ENCODE measurements at places on chromosomes 16 and 17. TPM values are rescaled to one million over a fixed set of nuclear protein-coding genes. Genes with fewer than 3 reads are reported as not detected.
A peak's percentile ranks its signal among the peaks of the same experiment; 100 is the strongest.

TAC4 gene
- total RNA-seq, result not detected

SLC35G6 gene
- not detected for total RNA-seq

SLC38A8 gene
- not detected for total RNA-seq

PIGW gene
- 9.3 TPM for total RNA-seq

FOXC2 gene
- 10.4 TPM for total RNA-seq

GRCh38 chr16:3971261-3971660, 90.7 kb upstream of the CREBBP start:
- no peaks in the 10 kb centered on the region for H3K27me3 ChIP-seq
- no peak overlapping the region for H3K4me3 ChIP-seq
- peaks cover 8% of the 10 kb centered on the region for H3K36me3 ChIP-seq

- H3K36me3 ChIP-seq, result no peaks in the 10 kb centered on the region
- no peak for DNase-seq
- H3K27me3 ChIP-seq, result no peaks in the 10 kb centered on the region
- H3K4me1 ChIP-seq, result peaks cover 14% of the 10 kb centered on the region
- no peak overlapping the region for H3K27ac ChIP-seq
Measured at GRCh38 chr16:17416461-17417311, 54.1 kb downstream of the XYLT1 start.

DNA sequence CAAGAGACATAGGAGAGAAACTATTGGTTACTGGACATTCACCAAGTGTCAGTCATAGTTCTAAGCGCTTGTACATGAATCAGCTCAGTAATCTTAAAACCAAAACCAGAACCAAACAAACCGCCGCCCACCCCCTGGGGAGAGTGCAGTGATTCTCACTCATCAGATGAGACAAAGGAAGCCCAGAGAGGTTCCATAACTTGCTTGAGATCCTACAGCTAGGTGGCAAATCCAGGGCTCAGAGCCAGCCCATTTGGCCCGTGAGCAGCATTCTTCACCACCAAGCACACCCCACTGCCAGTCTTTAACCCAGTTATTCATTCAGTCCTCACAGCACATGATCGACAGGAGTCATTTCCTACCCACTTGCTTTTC, 37.2 kb upstream of the RGS9 start:
- H3K4me3 ChIP-seq, result peak overlapping the region; percentile 58
- no peak for DNase-seq
- H3K36me3 ChIP-seq, result no peaks in the 10 kb centered on the region
- no peak overlapping the region for H3K27ac ChIP-seq

GRCh38 chr16:65843941-65844340, 522.5 kb upstream of the CDH5 start:
- no peak overlapping the region for H3K4me3 ChIP-seq
- no peaks in the 10 kb centered on the region for H3K36me3 ChIP-seq
- H3K4me1 ChIP-seq, result peaks cover 2% of the 10 kb centered on the region
- DNase-seq, result no peak
- peaks cover 3% of the 10 kb centered on the region for H3K27me3 ChIP-seq
- H3K27ac ChIP-seq, result no peak overlapping the region

- peaks cover 47% of the 10 kb centered on the region for H3K36me3 ChIP-seq
- DNase-seq, result no peak
- H3K4me3 ChIP-seq, result no peak overlapping the region
- no peaks in the 10 kb centered on the region for H3K4me1 ChIP-seq
- H3K27ac ChIP-seq, result no peak overlapping the region
Measured at GRCh38 chr17:42202696-42203095, 8.4 kb upstream of the GHDC start.

DNA sequence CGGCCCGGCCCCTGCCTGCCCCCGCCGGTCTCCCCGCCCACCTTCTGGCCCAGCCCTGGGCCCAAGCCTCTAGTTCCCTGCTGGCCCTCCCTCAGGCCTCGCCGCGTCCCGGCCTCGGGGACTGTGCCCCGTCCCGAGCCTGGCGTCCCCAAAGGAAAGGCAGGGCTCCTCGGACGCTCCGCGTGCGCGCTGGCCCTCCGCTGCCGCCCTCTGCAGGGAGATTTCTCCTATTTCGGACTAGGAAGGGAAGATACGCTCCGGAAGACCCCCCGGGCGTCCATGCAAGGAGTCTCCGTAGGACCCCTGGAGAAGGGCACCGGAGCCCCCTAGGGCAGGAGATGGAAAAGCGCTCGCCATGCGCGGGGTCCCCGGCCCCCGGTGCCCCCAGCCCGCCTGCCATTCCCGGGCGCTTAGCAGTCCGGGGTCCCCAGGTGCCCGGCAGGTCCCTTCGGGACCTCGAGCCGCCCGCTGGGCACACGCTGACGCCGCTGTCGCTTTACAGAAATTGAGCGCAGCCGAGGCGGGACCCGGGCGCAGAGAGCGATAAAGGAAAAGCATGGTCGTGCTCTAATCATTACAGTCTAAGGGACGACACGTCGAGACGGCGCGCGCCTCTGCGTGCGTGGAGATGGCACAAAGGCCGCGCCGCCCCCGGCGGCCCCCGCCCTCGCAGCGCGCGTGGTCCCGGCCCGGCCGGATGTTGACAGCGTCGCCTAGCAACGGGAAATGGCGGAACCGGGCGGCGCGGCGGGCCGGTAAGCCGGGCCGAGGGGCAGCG, at the start of gene CCDC40:
Gene CCDC40, plus strand, starts transcription at position 706 of the 778 bp plus-strand sequence. Its CDS starts 21 bp downstream, at position 727.
- peaks cover 23% of the 10 kb centered on the region for H3K4me1 ChIP-seq
- peaks cover 9% of the 10 kb centered on the region for H3K36me3 ChIP-seq
- H3K4me3 ChIP-seq, result peak within 1 kb of the TSS; percentile 95
- peak within 1 kb of the TSS; percentile 97 for H3K27ac ChIP-seq
- DNase-seq, result peak; percentile 79

DNA sequence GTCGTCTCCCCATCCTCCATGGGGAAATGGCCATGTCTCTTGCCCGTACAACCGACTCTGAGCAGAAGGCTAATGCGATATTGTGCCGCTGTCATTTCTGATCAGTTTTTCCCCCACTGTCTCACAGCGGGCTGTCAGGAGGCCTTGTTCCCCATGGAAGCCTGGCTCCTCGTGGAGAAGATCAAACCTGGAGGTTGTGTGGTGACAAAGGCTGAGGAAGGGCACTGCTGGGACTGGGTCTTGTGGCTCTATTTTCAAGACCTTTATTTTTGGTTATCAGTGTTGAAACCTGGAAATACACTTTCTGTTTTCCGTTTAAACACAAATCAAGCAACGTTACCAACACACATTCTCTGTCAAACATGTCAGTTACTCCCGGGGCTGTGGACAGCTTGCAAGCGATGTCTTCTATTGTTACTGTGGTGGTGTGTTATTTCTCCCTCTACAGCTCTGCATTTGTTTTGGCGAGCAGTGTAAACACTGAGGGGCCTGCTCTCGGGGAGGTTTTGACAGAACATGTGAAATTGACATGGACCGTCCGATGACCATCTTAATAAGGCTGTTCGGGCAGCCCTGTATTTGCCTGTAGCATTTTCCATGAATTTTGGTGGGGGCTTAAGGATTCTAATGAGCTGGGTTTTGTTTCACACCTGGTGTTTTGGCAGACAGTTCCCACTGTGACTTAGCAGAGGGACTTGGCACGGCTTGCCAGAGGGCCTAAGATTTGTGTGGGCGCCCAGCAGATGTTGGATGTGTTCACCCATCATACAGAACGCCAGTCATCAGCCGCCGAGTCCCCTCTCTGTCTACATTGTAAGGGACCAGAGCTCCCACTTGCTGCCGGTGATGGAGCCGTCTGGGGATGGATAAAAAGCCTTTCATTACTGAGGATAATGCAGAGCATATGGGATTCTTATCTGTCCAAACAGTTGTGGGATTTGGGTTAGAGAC, 12.5 kb downstream of the RBFOX1 start:
- DNase-seq, result no peak
- H3K27me3 ChIP-seq, result no peaks in the 10 kb centered on the region
- no peaks in the 10 kb centered on the region for H3K36me3 ChIP-seq
- H3K4me1 ChIP-seq, result no peaks in the 10 kb centered on the region
- H3K27ac ChIP-seq, result no peak overlapping the region

DNA sequence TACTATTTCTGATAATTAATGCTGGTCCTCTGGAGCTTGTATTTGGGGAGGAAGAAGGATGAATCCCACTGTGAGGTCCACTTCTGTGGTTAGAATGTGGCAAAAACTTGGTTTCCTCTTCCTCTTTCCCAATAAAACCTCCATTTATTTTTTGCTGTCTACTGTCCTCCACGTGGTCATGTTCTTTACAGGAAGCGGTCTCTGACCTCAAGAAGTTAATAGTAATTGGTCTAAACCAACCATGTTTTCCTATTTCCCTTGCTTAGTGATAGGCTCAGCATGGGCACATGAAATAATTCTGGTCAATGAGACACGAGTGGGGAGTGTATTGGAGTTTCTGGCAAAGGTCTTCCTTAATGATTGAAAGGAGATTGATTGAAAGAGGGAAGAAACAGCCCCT, 33.9 kb downstream of the CHP2 start:
- H3K27ac ChIP-seq, result no peak overlapping the region
- H3K4me3 ChIP-seq, result no peak overlapping the region
- peaks cover 63% of the 10 kb centered on the region for H3K27me3 ChIP-seq
- H3K4me1 ChIP-seq, result no peaks in the 10 kb centered on the region

DNA sequence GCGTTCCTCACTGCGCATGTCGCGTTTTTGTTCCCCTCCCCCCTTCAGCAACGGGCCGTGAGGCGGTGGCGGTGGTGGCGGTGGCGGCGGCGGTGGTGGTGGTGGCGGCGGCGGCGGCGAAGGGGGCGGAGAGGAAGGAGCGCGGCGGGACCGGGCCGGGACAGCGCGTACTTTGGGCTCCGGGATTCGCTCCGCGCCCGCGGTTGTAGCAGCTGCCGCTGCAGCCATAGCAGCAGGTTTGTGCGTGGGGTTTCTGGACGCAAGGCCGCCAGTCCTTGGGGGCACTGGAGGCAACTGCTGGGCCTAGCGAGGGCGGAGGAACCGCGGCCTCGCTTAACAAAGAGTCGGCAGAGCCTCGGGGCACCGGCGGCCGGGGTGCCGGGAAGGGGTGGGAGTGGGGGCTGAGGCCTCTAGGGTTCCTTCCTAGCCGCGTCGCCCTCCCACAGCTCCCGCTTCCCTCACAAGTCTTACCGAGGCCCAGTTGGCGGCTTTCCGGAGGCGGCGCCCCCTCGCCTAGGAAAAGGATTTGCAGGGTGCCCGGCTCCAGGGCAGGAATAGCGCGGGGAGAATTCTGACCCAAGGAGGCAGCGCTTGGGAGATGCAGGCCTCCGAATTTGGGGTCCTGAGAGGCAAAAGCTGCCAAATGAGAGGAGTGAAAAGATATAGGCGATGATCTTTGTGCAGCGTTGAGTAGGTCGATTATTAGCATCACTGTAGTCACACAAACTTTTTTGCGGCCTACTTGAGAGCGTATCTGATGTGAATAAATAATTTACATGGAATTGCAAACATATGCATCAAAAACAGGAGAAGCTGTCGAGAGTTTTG, at the start of gene DDX42:
Gene DDX42, plus strand, starts transcription at position 30 of the 828 bp plus-strand sequence. CDS start 12,880 bp downstream, outside the sequence.
- H3K4me1 ChIP-seq, result peaks cover 31% of the 10 kb centered on the region
- peak within 1 kb of the TSS; percentile 100 for H3K27ac ChIP-seq
- H3K4me3 ChIP-seq, result peak within 1 kb of the TSS; percentile 99
- no peaks in the 10 kb centered on the region for H3K27me3 ChIP-seq
- DNase-seq, result peak; percentile 92

- H3K36me3 ChIP-seq, result peaks cover 26% of the 10 kb centered on the region
- H3K27me3 ChIP-seq, result no peaks in the 10 kb centered on the region
- H3K27ac ChIP-seq, result peak overlapping the region; percentile 5
- DNase-seq, result no peak
- no peaks in the 10 kb centered on the region for H3K4me1 ChIP-seq
- no peak overlapping the region for H3K4me3 ChIP-seq
Measured at GRCh38 chr17:28703552-28704218, 8.0 kb downstream of the PROCA1 start.

DNA sequence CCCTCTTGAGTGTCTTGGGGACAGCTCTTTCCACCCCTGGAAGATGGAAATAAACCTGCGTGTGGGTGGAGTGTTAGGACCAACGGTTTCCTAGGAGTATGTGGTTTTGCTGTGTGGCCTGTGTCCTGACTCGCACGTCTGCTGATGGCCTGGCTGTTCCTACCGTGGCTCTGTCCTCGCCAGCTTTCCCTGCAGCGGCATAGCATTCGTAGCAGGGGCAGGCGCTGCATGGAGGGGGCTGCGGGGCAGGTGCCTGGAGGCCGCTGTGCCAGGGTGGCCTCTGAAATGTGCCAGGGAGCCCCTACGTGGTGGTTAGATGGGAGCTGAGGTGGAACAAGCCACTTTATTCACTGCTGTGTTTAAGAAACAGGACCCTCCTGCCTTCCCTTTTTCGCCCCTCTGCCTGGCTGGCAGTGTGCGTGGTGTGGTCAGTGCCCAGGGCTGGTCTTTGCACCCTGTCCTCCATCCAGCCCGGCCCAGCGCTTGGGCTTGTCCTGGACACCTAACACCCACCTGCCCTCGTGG, 10.6 kb downstream of the SLC16A3 start:
- no peak for DNase-seq
- H3K27me3 ChIP-seq, result no peaks in the 10 kb centered on the region
- no peak overlapping the region for H3K27ac ChIP-seq

DNA sequence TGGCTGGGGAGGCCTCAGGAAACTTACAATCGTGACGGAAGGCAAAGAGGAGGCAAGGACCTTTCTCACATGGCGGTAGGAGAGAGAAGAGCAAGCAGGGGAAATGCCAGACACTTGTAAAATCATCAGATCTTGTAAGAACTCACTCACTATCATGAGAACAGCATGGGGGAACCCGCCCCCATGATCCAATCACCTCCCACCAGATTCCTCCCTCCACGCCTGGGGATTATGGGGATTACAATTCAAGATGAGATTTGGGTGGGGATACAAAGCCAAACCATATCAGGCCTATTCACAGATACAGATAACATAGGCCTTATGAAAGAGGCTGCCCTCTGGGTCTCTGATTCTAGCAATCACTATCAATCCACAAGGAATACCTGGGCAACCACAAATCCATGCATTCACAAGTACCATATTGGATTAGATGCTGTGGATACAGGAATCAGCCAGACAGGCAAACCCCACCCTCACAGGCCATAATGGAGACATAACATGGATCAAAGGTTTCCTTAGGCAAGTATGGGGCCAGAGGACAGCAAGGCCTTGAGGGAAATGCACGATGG, 284.9 kb downstream of the SOX9 start:
- H3K27me3 ChIP-seq, result no peaks in the 10 kb centered on the region
- H3K36me3 ChIP-seq, result peaks cover 9% of the 10 kb centered on the region
- H3K4me1 ChIP-seq, result peaks cover 30% of the 10 kb centered on the region

GRCh38 chr17:38600906-38601305, 4.8 kb downstream of the SRCIN1 start:
- no peaks in the 10 kb centered on the region for H3K36me3 ChIP-seq
- peaks cover 41% of the 10 kb centered on the region for H3K4me1 ChIP-seq
- DNase-seq, result no peak
- H3K27me3 ChIP-seq, result peaks cover 11% of the 10 kb centered on the region
- peak overlapping the region; percentile 12 for H3K27ac ChIP-seq
- no peak overlapping the region for H3K4me3 ChIP-seq

- DNase-seq, result no peak
- H3K4me1 ChIP-seq, result peaks cover 25% of the 10 kb centered on the region
- H3K27me3 ChIP-seq, result peaks cover 69% of the 10 kb centered on the region
- no peaks in the 10 kb centered on the region for H3K36me3 ChIP-seq
Measured at GRCh38 chr16:82628711-82629110, 1.9 kb downstream of the CDH13 start.

Data from mesothelial cell of epicardium (in vitro differentiated cells).